NCI-H748 treated with DMSO at 0.1 percent for 48 hours (cell line): ENCODE measurements at places on chromosomes 3 and 15.
A peak's percentile ranks its signal among the peaks of the same experiment; 100 is the strongest.

GRCh38 chr3:160454995-160455394 is 5.4 kb upstream of the TRIM59 start:
- DNase-seq = peak; percentile 5

GRCh38 chr3:44584646-44585501 is at the start of gene ZNF660:
Gene ZNF660 (plus strand): TSS chr3:44584964. CDS start chr3:44594194, 9,230 bp downstream.
- peak; percentile 51 for DNase-seq

DNA sequence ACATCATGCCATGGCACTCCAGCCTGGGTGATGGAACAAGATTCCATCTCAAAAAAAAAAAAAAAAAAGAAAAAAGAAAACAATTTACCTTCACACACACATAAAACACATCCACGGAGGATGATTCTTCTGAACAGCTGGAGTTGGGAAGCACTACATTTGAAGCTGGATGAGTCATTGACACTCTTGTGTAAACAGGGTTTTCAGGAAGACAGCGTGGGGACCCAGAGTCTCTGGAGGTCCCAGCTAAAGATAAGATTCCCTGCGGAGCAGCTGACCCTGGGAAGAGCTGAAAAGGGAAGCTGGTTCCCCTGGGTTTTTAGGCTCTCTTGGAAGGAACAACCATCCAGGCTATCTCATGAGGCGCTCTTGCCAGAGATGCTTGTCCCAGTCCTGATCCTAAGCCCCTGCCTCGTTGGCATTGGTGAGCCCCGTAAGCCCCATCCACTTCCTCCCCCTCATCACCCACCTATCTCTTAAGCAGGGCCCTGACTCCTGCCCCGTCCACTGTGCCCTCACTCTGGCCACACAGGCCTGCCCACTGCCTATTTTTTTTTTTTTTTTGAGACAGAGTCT is 32.0 kb upstream of the FURIN start:
- DNase-seq = no peak

GRCh38 chr15:40420071-40420713 is 14.6 kb downstream of the IVD start:
- no peak for DNase-seq

- DNase-seq = no peak
Observed at GRCh38 chr3:51559411-51559888, 20.9 kb downstream of the RAD54L2 start.
